Chondrocyte (in vitro differentiated cells): ENCODE measurements at places on chromosomes 12 and 14. TPM values are rescaled to one million over a fixed set of nuclear protein-coding genes. Genes with fewer than 3 reads are reported as not detected.

Gene IL23A
- total RNA-seq = not detected in 3 replicates

DNA sequence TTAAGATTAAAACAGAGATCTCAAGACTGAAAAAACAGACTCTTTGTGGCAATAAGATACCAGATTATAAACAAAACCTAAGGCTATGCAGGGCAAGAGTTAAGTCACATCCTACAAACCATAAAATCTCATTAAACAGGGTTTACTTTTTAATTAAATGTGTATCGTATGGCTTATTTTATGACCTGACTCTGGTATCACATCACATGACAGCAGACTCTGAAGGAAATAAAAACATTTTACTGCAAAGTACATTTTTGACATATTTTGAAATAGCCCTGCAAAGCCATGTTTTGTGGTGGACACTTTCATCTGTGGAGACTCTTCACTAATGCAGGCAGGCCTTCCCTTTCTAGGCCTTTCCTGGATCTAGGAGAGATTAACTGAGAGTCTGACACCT is 327.6 kb upstream of the CLEC14A start:
- H3K4me1 ChIP-seq = no peaks in the 10 kb centered on the region
- no peak overlapping the region for H3K27ac ChIP-seq
- no peak for DNase-seq
- no peak overlapping the region for H3K4me3 ChIP-seq
- H3K36me3 ChIP-seq = no peaks in the 10 kb centered on the region

DNA sequence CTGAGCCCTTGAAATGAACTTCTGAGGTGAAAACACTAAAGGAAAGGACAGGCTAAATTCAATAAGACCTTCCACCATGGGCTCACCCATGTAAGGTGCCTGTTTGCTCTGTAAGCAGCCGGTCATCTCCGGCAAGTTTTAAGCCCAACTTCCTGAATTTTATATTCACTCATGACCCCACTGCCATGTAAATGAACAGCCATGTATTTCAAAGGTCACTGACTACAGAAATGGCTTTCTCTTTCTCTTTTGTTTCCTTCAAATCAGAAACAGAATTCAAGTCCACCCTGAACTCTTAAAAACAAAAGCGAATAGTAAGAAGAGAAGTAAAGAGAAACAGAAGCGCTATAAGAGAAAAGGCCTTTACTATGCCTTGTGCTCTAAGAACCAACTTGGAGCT is 61.7 kb upstream of the OVCH1 start:
- H3K4me1 ChIP-seq = peaks cover 36% of the 10 kb centered on the region
- H3K27me3 ChIP-seq = no peaks in the 10 kb centered on the region
- peaks cover 17% of the 10 kb centered on the region for H3K36me3 ChIP-seq
- H3K4me3 ChIP-seq = no peak overlapping the region

GRCh38 chr14:79511146-79511545 is 700.2 kb downstream of the DIO2 start:
- H3K4me1 ChIP-seq = peaks cover 29% of the 10 kb centered on the region
- H3K27me3 ChIP-seq = no peaks in the 10 kb centered on the region
- H3K36me3 ChIP-seq = no peaks in the 10 kb centered on the region
- no peak overlapping the region for H3K27ac ChIP-seq
- H3K4me3 ChIP-seq = no peak overlapping the region

Gene FAM222A
- 1.0 to 1.5 TPM (median 1.2 TPM) in 3 replicates for total RNA-seq

DNA sequence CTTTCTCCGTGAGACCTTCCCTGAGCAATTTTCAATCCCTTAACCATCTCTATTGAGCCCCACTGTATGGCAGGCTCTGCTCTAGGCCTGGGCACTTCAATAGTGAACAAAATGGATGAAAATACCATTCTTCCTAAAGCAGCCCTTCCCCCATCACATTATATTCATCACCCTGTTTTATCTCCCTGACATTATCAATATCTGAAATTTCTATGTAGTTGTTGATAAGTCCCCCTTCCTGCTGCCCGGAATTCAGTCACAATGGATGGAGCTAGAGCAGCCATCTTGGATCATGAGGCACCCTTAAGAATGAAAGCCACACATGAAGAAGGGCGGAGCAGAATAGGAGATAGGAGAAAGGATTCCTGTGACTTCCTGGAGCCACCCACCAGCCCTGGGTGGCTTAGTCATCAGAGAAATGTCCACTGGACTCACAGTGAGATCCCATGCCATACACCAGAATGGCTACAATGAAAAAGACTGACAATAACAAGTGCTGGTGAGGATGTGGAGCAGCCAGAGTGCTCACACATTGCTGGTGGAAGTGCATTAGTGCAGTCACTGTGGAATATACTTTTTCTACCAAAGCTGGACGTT is 33.9 kb downstream of the SCARB1 start:
- no peak overlapping the region for H3K4me3 ChIP-seq
- no peaks in the 10 kb centered on the region for H3K27me3 ChIP-seq
- H3K27ac ChIP-seq = no peak overlapping the region
- H3K4me1 ChIP-seq = peaks cover 33% of the 10 kb centered on the region
- no peak for DNase-seq
